Glutamatergic neuron (in vitro differentiated cells): ENCODE measurements at places on chromosomes 11 and 22. TPM values are rescaled to one million over a fixed set of nuclear protein-coding genes. Genes with fewer than 3 reads are reported as not detected.

GRCh38 chr22:37273126-37273845 is 9.0 kb upstream of the CYTH4 start:
- DNase-seq = no peak

DNA sequence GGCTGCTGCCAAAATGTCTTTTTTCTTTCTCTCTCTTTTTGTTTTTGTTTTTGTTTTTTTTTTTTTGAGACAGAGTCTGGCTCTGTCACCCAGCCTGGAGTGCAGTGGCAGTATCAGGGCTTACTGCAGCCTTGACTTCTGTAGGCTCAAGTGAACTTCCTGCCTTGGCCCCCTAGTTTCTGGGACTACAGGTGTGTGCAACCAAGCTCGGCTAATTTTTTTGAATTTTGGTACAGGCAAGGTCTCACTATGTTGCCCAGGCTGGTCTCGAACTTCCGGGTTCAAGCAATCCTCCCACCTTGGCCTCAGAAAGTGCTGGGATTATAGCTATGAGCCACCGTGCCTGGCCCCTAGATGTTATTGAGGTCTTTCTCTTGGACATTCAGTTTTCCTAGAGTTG is 2.2 kb upstream of the DDX10 start:
- no peak for DNase-seq

The SYT13 gene
- 7.5 TPM for total RNA-seq

DNA sequence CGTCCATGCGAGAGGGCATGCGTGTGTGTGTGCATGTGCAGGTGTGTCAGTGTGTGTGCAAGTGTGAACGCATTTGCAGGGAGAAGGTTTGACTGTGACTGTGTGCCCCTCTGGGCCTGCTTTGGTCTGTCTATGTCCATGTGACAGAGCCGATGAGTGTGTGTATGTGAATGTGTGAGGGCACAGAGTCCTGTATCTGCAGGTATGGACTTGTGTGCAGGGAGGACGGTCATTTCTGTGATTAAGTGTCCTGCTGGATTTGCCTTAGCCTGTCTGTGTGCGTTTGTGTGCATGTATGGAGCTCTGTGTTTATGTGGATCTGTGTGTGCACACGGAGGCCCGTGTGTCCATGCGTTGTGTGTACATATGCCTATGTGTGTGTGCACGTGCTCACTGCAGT is 5.4 kb downstream of the EMID1 start:
- no peak for DNase-seq

- DNase-seq = no peak
Measured at GRCh38 chr11:60762851-60763691, 6.4 kb downstream of the MS4A15 start.

The RIMBP3C gene
- 0.22 TPM for total RNA-seq

GRCh38 chr11:77113382-77114088 is 10.9 kb downstream of the OMP start:
- DNase-seq = peak; percentile 64

- DNase-seq = no peak
Measured at GRCh38 chr11:116650052-116650451, 122.7 kb downstream of the BUD13 start.

The CASP5 gene
- not detected for total RNA-seq

The C1QTNF5 gene
- 0.32 TPM for total RNA-seq

DNA sequence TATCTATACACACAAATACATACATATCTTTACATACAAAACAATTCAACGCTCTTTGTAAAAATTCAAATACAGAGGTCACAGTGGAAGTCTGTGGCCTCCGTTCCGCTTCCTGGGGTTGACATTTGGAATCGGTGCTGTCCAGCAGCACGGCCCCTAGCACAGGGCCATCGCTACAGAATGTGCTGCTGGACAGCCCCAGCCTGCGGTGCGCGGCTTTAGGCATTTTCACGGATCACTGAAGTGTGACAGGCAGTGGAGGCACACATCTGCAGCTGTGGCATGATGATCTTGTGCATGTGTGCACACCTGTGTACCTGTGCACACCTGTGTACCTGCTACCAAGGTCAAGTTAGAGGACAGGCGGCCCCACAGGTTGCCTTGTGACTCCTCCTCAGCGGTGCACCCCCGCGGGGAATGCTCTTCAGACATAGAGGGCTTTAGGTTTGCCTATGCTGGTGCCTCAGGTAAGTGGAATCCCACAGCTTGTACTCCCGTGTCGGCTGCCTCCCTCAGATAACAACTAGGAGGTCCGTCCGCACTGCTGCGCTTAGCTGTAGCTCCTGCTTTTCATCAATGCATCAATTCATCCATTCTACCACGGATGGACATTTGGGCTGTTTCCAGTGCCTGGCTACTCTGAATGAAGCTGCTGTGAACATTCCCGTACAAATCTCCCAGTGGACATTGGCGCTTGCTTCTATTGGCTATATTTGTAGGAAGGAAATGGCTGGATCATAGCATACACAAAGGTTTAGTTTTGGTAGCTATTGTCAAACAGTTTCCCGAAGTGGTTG is 29.9 kb downstream of the GAL start:
- DNase-seq = no peak

DNA sequence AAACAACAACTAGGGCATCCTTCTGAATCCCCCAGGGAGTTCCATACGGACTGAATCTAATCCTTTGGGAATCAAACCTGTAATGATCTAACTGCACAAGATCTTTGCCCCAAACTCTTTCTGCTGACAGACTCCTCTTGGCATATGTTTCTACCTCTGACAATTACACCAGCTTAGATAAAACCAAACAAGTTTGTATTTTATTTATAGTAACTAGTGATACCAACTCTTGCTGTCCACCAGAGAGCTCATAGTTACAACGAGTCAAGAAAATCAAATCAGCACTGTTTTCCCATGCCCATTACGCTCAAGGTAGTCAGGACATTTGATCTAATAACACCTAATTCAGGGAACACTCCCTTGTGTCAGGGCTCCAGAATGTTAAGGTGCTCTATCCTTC is 972.0 kb downstream of the NTM start:
- DNase-seq = no peak

DNA sequence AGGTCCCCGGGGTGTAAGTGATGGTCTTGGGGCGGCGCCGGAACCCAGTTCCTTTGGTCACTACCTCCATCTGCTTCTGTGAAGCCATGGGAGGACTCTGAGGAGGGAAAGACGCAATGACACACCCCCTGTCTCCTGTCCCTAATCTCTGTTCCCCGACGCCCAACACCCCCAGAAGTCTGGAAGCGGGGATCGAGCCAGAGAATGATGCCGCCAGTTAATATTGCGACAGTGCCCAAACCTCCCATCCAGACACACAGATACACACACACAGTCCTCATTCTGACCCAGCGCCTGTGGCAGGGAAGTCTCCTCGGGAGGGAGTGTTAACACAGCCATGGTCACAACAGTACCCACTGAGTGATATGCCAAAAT is 352 bp downstream of the C22orf23 start:
- no peak for DNase-seq

GRCh38 chr11:127275774-127276173 is 275.2 kb upstream of the KIRREL3 start:
- DNase-seq = no peak

The FAT3 gene
- 80.6 TPM for total RNA-seq

GRCh38 chr22:39176714-39177455 is 24.4 kb upstream of the CBX7 start:
- DNase-seq = no peak

- no peak for DNase-seq
Measured at GRCh38 chr22:38867471-38868285, 4.3 kb downstream of the CBX6 start.

The SMC1B gene
- total RNA-seq = not detected

DNA sequence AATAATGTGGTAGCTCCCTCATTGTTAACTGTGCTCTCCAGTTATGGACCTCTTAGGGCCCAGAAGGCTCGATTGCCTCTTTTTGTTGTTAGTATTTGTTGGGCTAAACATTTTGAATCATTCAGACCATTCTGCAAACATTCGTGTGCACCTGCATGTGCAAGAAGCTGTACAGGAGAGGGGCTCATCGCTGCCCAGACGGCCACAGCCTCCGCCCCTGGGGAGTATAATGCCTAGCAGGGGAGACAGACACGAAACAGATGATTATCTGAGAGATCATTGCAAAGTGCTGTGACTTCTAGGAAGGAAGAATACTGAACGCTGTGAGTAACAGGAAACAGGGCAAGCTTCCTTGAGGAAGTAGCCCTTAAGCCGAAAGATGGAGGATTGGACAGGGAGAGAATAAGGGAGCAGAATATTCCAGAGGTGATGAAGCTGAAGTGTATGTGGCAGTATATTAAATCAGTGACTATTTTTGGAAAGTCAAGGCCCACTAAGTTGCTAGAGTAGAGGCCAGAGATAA is 123.3 kb upstream of the RASSF10 start:
- no peak for DNase-seq

The OMP gene
- not detected for total RNA-seq

GRCh38 chr11:113248702-113249490 is 65.5 kb upstream of the TTC12 start:
- no peak for DNase-seq

- no peak for DNase-seq
Measured at GRCh38 chr11:59760771-59761170, 5.6 kb downstream of the STX3 start.

DNA sequence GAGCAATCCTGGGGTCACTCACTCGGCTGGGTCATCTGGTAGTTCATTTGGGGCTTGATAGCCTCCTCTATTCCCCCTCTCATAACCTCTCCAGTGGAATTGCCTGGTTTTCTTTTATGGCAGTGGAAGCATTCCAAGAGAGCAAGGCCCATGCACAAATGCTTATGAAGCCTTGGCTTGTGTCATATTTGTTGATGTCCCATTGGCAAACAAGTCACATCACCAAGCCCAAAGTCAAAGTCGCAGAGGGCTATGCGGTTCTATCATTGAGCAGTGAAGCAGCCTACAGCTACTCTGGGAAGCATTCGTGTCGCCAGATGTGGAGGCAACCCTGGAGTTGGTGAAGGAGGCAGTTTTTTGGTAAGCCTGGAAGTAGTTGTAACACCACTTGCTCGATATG is 12.3 kb downstream of the KCTD14 start:
- no peak for DNase-seq

The ZNF143 gene
- 28.2 TPM for total RNA-seq

GRCh38 chr11:132779497-132779896 is 752.8 kb downstream of the OPCML start:
- no peak for DNase-seq

GRCh38 chr22:50190182-50190940 is 4.6 kb downstream of the TRABD start:
- DNase-seq = no peak

The APOL1 gene
- not detected for total RNA-seq

The PNPLA5 gene
- not detected for total RNA-seq

DNA sequence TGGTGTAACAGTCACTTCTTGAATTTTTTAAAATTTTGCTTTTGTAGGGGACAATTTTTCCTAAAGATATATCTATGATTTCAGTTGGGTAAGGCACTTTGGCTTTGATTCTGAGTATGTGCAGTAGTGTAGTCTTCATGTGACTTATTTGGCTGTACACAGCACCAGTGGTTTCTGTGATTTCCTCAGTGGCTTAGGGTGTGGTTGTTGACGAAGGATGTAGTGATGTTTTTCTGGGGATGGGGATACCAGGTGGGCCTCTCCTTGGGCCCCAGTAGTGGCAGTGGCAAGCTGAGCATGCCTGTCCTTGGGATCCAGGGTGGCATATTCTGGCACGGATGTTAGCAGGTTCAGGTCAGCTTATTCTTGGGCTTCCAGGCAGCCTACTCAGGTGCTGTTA is 364.9 kb upstream of the CADM1 start:
- DNase-seq = no peak

GRCh38 chr22:45980268-45980570 is 3.3 kb upstream of the WNT7B start:
- no peak for DNase-seq

GRCh38 chr11:85884581-85885021 is 29.4 kb downstream of the CCDC83 start:
- no peak for DNase-seq

- no peak for DNase-seq
Measured at GRCh38 chr22:28440592-28441390, 238.8 kb downstream of the TTC28 start.

DNA sequence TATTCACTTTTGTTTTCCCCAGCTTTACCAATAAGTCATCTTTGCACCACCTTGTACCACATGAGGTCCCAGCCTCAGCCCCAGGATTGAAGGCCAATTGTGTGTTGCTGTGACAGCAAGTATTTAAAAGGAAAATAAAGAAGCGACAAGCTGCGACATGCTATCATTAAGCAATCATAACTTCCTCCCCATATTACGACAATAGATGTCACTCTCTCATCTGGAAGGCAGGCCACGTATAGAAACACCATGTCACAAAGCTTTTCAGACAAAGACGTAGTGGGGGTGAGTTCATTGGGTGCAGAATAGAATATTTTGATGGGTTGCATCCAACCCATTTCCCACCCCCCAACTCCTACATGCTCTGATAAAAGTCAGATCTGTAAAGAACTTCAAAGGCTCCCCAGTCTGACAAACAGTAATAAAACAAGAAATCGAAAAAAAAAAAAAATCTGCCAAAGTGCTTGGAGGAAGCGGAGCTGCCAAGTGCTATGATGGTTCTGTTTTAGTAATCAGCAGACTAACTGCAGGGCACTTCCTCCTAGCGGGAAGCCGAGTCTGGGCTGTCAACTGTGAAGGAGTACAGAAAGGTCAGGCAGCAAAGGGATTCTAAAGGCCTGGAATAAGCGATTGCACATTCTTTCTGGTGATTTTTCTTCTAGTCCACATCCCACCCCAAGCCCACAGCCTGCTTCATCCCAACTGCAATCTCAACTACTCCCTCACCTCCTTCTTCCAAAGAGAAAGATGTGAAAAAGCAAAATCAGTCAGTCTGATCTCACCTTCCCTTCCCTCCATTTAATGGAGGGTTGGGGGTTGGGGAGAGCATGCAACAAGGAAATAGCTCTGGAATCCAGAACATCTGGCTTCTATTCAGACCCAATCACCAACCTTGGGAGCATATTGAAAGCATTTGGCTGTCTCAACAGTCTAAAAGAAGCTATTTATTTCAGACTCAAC is 131.4 kb upstream of the UBASH3B start:
- no peak for DNase-seq

GRCh38 chr22:39663751-39664150 is 93.2 kb downstream of the CACNA1I start:
- no peak for DNase-seq

- DNase-seq = no peak
Measured at GRCh38 chr11:75031224-75031753, 42.6 kb downstream of the NEU3 start.

The C11orf42 gene
- total RNA-seq = not detected

The KDM4E gene
- 1.1 TPM for total RNA-seq

The TRIM51 gene
- 0.37 TPM for total RNA-seq

GRCh38 chr11:78651136-78651775 is 76.6 kb upstream of the NARS2 start:
- no peak for DNase-seq

The SAA2 gene
- 0.44 TPM for total RNA-seq

The TMEM191B gene
- 42.7 TPM for total RNA-seq

The PANX3 gene
- not detected for total RNA-seq

The TRIM49 gene
- total RNA-seq = 1.1 TPM
